PC-9 (cell line): ENCODE measurements at places on chromosomes 4 and X. TPM values are rescaled to one million over a fixed set of nuclear protein-coding genes. Genes with fewer than 3 reads are reported as not detected.
A peak's percentile ranks its signal among the peaks of the same experiment; 100 is the strongest.

The SHOX gene
- not detected in 2 replicates for total RNA-seq

The DRD5 gene
- not detected in 2 replicates for total RNA-seq

The TXK gene
- total RNA-seq, result 1.4 and 2.6 TPM in 2 replicates

- H3K4me3 ChIP-seq, result no peak overlapping the region
- H3K27me3 ChIP-seq, result peaks cover 42% of the 10 kb centered on the region
- no peak overlapping the region for H3K27ac ChIP-seq
- peaks cover 6% of the 10 kb centered on the region; the same call in 1 of the 2 replicates for H3K4me1 ChIP-seq
- no peak for DNase-seq
These were observed 82.1 kb downstream of the FAM53A start for GRCh38 chr4:1601852-1602654.

DNA sequence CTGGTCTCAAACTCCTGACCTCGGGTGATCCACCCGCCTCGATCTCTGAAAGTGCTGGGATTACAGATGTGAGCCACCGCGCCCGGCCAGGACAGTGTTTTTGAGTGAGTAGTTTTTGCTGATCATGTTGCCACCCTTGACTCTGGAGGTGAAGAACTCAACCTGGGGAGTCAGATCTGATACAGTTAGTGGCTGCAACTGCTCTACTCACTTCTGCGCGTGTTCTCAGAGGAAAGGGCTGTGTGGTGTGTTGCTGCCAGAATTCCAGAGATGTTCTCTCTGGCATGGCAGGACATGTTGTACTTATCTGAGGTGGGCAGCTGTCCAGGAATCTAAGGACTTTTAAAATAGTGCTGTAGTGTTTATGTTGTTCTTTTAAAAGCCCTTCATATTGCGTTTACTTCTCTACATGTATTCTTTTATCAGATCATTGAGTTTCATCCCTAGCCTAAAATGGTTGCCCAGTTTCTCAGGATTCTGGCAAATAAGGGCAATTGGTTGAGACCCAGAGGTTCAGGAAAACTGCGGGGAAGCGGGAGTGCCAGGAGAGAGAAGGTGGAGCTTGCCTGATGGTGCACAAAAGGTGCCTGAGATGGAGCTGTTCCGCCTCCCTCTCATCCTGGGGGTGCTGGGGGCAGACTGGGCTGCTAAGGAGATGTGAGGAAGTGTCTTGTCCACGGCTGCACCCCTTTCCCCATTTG is 97.7 kb downstream of the ARHGAP10 start:
- no peak for DNase-seq
- H3K27ac ChIP-seq, result peak overlapping the region; percentile 94
- H3K4me1 ChIP-seq, result peaks cover 42% of the 10 kb centered on the region

- H3K4me1 ChIP-seq, result no peaks in the 10 kb centered on the region
- 0 out of 2 replicates have a peak, but pooled peaks cover 6% of the 10 kb centered on the region for H3K27me3 ChIP-seq
- H3K4me3 ChIP-seq, result no peak overlapping the region
- no peaks in the 10 kb centered on the region for H3K36me3 ChIP-seq
- DNase-seq, result no peak
- H3K27ac ChIP-seq, result no peak overlapping the region
These were observed 28.1 kb upstream of the SPON2 start for GRCh38 chr4:1200425-1201035.

The LAMP2 gene
- total RNA-seq, result 92.4 and 123 TPM in 2 replicates

The CT45A7 gene
- not detected in 2 replicates for total RNA-seq

- no peak overlapping the region for H3K27ac ChIP-seq
- peaks cover 13% of the 10 kb centered on the region for H3K4me1 ChIP-seq
- H3K36me3 ChIP-seq, result no peaks in the 10 kb centered on the region
These were observed 2.8 kb downstream of the PJA1 start for GRCh38 chrX:69162361-69162865.

GRCh38 chrX:44744799-44745198 is 99.0 kb upstream of the DUSP21 start:
- no peaks in the 10 kb centered on the region for H3K36me3 ChIP-seq
- no peaks in the 10 kb centered on the region for H3K4me1 ChIP-seq
- DNase-seq, result no peak
- H3K4me3 ChIP-seq, result no peak overlapping the region
- H3K27ac ChIP-seq, result no peak overlapping the region
- H3K27me3 ChIP-seq, result no peaks in the 10 kb centered on the region

- H3K27ac ChIP-seq, result no peak overlapping the region
- no peaks in the 10 kb centered on the region for H3K27me3 ChIP-seq
- H3K4me1 ChIP-seq, result no peaks in the 10 kb centered on the region
- no peak for DNase-seq
These were observed 152.4 kb downstream of the STAG2 start for GRCh38 chrX:124113621-124114600.

- H3K27ac ChIP-seq, result peak overlapping the region; percentile 86
- H3K27me3 ChIP-seq, result no peaks in the 10 kb centered on the region
- peaks cover 82% of the 10 kb centered on the region for H3K4me1 ChIP-seq
- peak; percentile 95 for DNase-seq
- H3K4me3 ChIP-seq, result no peak overlapping the region
These were observed 3.2 kb upstream of the VGLL1 start for GRCh38 chrX:136528645-136529315.

The CLDN22 gene
- total RNA-seq, result not detected in 2 replicates

The LRAT gene
- total RNA-seq, result 0.68 and 0.85 TPM in 2 replicates

The SPP1 gene
- 212 and 249 TPM in 2 replicates for total RNA-seq

GRCh38 chr4:76974150-76974549 is 24.6 kb downstream of the SEPTIN11 start:
- no peaks in the 10 kb centered on the region for H3K27me3 ChIP-seq
- no peak overlapping the region for H3K27ac ChIP-seq
- no peak overlapping the region for H3K4me3 ChIP-seq
- no peaks in the 10 kb centered on the region for H3K36me3 ChIP-seq

The LUZP4 gene
- total RNA-seq, result not detected in 2 replicates

DNA sequence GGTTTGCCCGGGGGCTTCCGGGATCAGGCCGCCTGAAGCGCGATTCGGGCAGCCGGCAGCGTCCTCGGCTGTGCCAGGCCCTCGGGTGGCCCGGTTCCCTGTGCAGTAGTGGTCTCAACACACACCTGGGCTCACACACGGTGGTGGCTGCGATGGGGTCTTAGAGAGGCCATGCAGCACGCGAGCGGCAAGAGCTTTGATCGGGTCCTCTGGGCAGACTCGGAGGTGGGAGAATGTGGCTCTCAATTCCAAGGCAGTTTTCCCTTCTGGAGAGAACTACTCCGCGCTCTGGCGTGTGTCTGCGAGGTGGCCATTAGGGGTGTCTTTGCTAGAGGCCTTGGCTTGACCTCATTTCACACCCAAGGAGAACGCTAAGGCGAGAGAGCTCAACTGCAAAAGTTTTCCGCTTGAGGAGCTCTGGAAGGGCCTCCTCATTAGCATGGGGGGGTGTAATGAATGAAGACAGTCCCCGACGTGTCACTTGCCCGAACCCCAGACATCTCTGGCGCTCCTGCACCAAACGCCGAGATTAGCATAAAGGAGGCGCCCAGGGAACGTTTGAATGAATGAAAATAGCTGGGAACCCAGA is 771 bp upstream of the RBPJ start:
- peak overlapping the region; percentile 74 for H3K4me3 ChIP-seq
- H3K4me1 ChIP-seq, result peaks cover 20% of the 10 kb centered on the region; the same call in 1 of the 2 replicates
- DNase-seq, result no peak
- H3K27me3 ChIP-seq, result no peaks in the 10 kb centered on the region

DNA sequence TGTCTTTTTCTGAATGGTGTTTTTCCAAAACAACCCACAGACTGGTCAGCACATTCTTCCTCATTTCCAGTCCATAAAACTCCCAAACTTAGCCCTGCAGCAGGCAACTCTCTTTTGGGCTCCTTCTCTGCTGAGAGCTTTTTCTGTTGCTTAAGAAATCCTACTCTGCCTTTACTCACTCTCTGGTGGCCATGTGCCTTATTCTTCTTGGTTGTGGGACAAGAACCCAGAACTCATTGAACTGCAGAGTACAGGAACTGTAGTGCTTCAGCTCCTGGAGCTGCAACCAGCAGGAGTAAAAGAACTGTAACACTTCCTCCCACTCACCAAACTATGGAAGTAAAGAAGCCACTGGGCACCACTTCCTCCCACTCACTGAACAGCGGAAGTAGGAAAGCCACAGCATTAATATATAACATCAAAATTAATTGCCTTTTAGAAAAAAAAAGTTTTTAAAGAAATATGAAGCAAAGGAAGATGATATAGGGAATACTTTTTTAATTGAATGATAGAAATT is 864.1 kb upstream of the PCDH10 start:
- DNase-seq, result no peak
- H3K4me3 ChIP-seq, result no peak overlapping the region
- H3K27ac ChIP-seq, result no peak overlapping the region
- H3K27me3 ChIP-seq, result no peaks in the 10 kb centered on the region
- no peaks in the 10 kb centered on the region for H3K36me3 ChIP-seq

DNA sequence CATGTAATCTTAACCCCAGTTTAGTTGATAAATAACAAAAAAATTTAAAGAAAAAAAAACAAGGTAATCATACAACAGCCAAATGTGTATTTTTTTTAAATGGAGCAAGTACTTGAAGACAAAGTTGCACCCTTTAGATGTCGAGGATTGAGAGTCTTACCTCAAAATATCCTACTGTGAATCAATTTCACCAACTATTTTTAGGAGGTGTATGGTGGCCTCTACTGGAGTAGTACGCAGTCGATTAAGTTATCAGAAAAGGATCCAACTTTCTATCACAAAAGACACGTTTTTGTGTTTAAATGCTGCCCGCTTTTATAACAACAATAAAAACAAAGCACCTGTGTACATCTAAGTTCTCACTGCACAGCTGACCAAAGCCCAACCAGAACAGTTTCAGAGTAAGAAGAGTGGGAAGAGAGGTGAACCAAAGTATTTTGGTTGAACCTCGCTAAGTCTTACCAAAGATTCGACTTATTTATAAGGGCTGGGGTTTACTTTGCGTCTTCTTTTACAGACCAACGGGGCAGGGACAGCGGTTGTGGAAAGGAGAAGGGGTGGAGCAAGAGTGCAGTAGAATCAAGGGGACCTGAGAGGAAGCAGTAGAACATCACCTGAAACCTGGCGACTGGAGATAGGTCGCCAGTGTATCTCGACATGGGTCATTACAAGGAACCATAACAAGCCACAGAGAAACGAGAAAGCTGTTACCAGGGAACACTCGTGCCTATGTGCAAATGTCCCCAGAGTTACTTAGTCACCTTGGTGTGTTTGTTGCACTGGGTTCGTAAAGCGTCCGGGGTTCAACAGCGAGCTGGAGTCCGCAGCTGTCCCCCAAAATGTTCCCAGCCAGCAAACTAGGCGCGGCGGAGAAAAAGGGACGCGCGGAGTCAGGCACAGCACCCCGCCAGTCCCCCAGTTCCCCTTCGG is 1.1 kb downstream of the RPS6KA6 start:
- no peaks in the 10 kb centered on the region for H3K27me3 ChIP-seq
- no peaks in the 10 kb centered on the region for H3K36me3 ChIP-seq
- DNase-seq, result peak; percentile 3
- H3K4me3 ChIP-seq, result peak overlapping the region; percentile 78

DNA sequence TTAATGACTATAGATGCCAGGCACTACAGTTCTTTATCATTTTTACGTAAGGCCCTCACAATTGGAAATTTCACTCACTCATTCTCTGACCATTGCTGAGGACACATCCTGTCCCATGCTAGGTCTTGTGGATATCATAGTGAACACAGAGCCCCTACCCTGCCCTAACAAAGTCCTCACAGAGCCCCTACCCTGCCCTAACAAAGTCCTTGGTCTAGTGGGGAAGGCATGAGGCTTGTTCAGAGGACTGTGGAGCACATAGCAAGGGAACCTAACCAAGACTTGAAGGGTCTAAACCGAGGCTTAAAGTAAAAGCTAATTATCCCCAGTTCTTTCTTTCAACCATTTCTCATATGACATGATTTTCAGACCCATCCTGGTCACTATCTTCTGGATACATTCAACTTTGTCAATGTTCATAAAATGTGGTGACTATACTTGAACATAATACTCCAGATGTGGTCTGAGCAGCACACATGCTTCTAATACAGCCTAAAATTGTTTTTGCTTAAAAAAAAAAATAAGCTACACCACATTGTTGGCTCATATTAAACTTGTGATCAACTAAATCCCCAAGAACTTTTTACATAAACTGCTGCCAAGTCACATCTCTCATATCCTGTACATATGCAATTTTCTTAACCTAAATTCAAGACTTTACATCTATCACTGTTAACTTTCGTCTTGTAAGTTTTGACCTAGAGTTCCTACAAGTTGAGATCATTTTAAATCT is 77.0 kb downstream of the GPC3 start:
- no peak overlapping the region for H3K4me3 ChIP-seq
- H3K27me3 ChIP-seq, result no peaks in the 10 kb centered on the region
- no peaks in the 10 kb centered on the region for H3K36me3 ChIP-seq

The CLCN5 gene
- 0.94 and 1.4 TPM in 2 replicates for total RNA-seq

- 0 out of 2 replicates have a peak, but pooled peaks cover 7% of the 10 kb centered on the region for H3K4me1 ChIP-seq
- no peaks in the 10 kb centered on the region for H3K36me3 ChIP-seq
- H3K27ac ChIP-seq, result no peak overlapping the region
- no peak overlapping the region for H3K4me3 ChIP-seq
These were observed 4.8 kb upstream of the SH3BP2 start for GRCh38 chr4:2788101-2788500.

DNA sequence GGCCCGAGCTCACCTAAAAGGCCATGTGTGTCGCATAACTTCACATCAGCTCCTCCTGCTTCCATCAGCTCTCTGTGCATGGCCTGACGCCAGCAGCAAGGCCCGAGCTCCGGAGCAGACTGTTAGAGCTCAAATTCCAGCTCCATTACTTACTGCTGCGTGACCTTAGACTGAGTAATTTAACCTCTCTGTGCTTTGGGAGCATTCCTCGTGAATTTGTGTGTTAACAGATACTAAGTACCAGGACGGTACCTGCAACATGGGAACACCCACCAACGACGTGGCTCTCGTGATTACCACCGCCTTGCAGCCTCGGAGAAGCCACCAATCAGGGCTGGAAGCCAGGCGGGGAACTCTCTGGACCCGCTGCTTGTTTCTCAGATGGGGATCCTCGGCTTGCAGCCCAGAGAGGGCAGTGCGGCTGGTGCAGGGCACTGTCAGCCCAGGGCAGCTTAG is 12.9 kb downstream of the LETM1 start:
- H3K27me3 ChIP-seq, result no peaks in the 10 kb centered on the region
- H3K4me1 ChIP-seq, result no peaks in the 10 kb centered on the region
- DNase-seq, result no peak
- no peak overlapping the region for H3K27ac ChIP-seq
- no peak overlapping the region for H3K4me3 ChIP-seq
- peaks cover 7% of the 10 kb centered on the region; the same call in 1 of the 2 replicates for H3K36me3 ChIP-seq

- H3K4me3 ChIP-seq, result no peak overlapping the region
- no peaks in the 10 kb centered on the region for H3K36me3 ChIP-seq
- H3K4me1 ChIP-seq, result no peaks in the 10 kb centered on the region
- no peak overlapping the region for H3K27ac ChIP-seq
- DNase-seq, result no peak
These were observed 344.7 kb downstream of the GALNTL6 start for GRCh38 chr4:172157946-172158345.

- no peak overlapping the region for H3K27ac ChIP-seq
- peaks cover 5% of the 10 kb centered on the region; the same call in 1 of the 2 replicates for H3K4me1 ChIP-seq
- H3K4me3 ChIP-seq, result no peak overlapping the region
- no peaks in the 10 kb centered on the region for H3K27me3 ChIP-seq
- DNase-seq, result no peak
- H3K36me3 ChIP-seq, result no peaks in the 10 kb centered on the region
These were observed 101.3 kb upstream of the EGFL6 start for GRCh38 chrX:13468096-13468495.
